Activated CD8-positive, alpha-beta memory T cell treated with anti-CD3 and anti-CD28 coated beads for 1 hour (primary cell): ENCODE measurements at places on chromosomes 4 and X.

- no peak for DNase-seq
Measured at GRCh38 chr4:40886931-40887763, 137.4 kb downstream of the NSUN7 start.

DNA sequence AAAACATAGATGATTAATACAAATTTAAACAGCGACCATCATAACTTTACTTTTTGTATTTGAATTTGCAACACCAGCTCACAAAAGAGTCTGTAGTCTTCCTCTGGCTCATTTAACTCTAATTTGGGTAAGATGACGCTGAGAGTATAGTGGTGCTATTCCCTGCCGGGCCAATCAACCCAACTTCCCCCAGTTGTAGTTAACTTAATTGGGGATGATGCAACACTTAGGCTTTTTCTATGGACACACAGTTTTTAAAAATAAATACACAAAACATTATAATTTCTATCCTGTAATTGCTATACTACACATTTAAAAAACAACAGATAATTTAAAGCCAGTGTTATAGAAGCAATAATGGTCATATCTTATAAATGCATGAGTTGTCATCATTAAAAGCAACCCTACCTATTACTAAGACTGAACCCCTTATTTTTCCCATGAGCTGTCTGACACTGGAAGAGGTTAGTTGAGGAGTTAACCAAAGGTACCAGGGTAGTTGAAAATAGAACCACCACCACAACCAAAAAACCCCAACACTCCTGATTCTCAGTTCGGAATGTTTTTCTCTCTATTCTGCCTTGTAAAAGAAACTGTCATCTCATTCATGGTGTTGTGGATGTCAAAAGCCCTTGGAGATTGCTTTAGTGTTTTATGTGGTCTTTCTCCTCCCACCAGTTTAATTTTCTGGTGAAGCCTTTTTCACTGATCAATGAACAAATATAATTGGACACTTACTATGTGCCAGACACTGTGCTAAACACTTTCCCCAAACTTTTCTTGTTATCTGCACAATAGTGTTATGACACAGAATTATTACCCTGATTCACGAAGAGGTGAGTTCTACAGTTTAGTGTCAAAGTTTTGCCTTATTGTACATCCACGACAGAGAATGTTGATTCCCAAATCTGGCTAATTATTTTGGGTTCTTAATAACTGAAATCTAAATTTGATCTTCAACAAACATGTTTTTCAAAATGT, 61.5 kb upstream of the RAPGEF2 start:
- DNase-seq = no peak

DNA sequence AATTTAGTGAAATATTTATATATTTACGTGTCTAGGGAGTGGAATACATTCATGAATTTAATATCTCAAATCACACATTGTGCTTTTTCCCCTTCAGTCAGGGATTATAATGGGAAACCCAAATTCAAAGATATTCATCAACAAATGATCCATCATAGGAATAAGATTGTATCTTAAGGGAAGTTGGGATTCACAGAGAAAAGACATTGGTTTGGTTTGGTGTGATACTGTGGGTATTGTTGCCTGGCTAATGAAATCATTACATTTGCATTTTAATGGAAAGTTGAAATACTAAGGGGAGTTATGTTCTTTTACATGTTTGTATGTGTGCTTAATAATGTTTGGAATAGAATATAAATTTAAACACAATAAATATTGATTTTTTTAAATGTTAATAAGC, 1.7 kb downstream of the TET2 start:
- DNase-seq = no peak

DNA sequence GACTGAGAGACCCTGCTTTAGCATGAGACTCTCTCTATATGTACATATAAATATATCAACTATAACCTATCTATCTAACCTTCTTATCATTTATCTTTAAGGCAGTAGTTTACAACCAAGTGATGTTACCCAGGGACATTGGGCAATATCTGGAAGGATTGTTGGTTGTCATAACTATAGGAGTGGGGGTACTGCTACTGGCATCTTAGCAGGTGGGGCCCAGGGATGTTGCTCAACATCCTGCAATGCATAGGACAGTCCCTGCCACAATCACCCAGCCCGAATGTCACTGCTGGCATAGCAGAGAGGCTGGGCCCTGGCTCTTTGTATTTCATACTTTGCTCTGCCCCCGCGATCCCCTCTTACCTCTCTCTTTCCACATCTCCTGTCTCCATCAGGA, 397.7 kb downstream of the IL15 start:
- DNase-seq = no peak

- no peak for DNase-seq
Measured at GRCh38 chrX:9072281-9072680, 38.4 kb upstream of the FAM9B start.

DNA sequence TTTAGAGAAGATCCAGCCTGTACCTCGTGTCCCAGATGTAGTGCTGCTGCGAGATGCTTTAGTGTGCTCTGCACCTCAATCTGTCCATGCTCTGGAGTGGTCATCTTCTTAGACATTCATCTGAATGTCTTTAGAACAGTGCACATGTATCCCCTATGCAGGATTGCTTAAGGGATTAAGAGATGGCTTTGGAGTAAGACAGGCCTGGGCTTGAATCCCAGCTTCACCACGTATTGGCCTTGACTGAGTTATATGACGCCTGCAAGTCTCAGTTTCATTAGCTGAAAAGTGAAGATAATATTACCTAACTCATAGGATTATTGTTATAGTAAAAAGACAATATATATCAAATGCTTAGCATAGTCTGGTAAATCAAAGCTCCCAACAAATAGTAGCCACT, 98.3 kb downstream of the NFKB1 start:
- no peak for DNase-seq

- no peak for DNase-seq
Measured at GRCh38 chrX:154539077-154539476, 7.6 kb downstream of the G6PD start.

- DNase-seq = no peak
Measured at GRCh38 chr4:8201321-8201781, 2.3 kb downstream of the SH3TC1 start.
